ENCODE measurements at places on chromosomes 5 and 9. TPM values are rescaled to one million over a fixed set of nuclear protein-coding genes. Genes with fewer than 3 reads are reported as not detected.

- DNase-seq: no peak
Observed at GRCh38 chr5:180466316-180466715, 27.9 kb upstream of the CNOT6 start.

GRCh38 chr5:25448190-25448621 lies 803.4 kb upstream of the CDH10 start:
- DNase-seq: no peak

GRCh38 chr9:131275332-131276093 lies 797 bp downstream of the FAM78A start:
- DNase-seq: peak; percentile 77

DNA sequence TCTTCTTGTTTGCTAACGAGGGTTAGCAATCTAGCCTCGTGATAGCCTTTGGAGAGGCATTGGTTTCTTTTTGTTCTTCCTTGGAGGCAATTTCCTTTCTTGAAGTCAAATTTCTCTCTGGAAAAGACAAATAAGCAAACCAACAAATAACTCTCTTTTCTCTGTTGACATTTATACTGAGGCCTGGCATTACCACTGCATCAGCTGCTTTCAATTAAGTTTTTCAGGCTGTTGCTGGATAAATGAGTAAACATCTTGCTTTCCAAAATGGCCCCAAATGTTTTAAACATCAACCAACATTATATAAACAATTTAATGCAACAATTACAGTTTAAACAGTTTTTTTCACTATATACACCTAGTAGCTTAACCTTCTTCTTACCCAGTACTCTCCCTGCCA lies 264.4 kb downstream of the HTR1A start:
- no peak for DNase-seq

- DNase-seq: no peak
Observed at GRCh38 chr5:35561396-35561795, 56.3 kb upstream of the SPEF2 start.

DNA sequence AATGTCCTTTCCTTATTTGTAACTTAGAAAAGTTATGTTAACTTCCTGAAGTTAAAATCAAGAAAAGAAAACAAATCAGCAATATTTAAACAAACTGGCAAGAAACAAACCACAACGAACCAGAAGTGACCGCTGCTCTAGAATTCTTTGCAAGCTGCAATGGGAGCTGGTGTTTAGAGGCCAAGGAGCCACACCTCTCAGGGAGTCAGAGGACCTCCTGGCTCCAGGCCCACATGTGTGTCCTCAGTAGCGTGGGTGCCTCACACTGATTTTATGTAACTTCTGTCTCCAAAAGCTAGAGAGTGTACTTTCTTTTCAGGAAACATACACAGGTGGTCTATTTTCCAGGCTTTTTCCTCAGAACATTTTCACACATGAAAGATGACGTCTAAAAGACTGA lies 100.4 kb downstream of the IRX2 start:
- no peak for DNase-seq

DNA sequence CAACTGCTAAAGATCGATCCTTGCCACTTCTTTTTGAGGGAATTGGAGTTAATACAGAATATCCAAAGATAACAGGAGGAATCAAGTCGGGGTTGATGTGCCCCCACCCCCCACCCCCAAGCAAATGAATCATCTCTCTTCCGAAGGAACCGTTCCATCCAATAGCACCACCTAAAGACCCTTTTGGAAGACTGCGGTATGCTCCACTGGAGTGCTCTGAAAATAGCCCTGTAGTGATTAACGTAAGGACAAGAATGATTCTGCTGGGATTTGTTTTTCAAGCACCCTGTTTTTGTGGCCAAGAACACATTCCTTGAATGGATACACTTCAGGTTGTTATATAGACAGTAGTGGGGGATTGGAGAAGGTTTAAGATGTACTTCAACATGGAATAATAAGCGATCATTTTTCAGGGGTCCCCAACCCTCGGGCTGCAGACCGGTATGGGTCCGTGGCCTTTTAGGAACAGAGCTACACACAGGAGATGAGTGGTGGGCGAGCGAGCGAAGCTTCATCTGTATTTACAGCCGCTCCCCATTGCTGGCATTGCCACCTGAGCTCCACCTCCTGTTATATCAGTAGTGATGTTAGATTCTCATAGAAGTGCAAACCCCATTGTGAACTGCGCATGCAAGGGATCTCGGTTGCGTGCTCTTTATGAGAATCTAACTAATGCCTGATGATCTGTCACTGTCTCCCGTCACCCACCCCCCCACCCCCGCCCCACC lies 44.5 kb upstream of the TMEM252 start:
- no peak for DNase-seq

DNA sequence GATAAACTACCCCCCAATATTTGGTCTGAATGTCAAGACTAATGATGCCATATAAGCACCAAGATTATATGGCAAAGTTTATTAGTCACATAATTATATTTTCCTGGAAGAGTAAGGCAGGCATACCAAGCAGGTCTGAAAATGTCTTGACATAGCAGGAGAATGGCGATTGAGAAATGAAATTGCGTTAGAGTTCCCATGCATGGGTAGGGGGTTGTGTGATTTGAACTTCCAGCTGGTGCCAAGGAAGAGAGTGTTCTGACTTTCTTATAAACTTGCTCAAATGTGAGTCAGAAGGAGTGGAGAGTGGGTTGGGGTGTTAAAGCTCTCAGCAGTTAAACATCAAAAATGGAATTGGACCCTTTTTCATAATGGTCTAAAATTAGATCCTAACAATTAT lies 1200.6 kb upstream of the ACO1 start:
- no peak for DNase-seq

GRCh38 chr5:124642151-124642550 lies 104.3 kb downstream of the ZNF608 start:
- DNase-seq: no peak

DNA sequence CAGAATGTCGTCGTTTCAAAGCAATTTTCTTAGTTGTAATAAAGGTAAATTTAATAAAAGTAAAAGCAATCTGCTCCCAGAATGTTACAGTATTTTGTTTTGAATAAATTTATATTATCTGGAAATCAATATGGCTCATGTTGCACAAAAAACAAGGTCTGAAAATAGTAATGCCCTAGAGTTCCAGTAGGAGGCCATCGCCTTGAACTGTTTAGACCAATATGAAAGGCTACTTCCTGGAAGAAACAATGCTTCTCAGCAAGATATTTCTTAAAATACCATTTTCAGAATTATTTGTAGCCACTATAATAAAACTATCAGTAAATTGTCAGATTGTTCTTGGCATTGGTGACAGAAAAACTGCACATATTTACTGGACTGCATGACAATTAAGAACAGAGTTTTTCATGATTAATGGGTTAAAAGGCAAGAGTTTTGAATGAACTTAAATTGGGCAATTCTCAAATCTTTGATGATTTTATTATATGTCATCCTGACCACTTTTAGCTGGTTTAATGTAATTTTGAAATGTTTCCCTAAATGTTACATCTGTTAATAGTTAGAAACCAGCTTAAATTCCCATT lies 153.2 kb downstream of the COMMD10 start:
- DNase-seq: no peak

GRCh38 chr5:38078161-38078560 lies 180.2 kb upstream of the EGFLAM start:
- DNase-seq: no peak

DNA sequence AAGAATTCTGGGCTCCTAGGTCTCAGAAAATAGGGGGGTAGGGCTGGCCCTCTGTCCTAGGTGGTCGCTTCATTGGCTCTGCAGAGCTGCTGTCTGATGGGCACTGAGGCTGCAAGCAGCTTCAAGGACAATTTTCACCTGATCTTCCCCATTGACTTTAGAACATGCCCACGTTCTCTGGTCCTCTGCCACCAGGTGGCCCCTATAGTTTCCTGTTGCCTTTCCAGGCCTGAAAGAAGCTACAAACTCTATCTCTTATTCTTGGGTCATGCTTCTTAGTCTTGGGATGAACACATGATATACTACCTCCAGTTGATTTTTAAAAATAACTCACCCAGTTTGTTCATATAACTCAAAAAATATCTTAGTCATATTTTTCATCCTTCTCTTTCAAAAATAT lies 26.3 kb downstream of the SPZ1 start:
- peak; percentile 52 for DNase-seq

DNA sequence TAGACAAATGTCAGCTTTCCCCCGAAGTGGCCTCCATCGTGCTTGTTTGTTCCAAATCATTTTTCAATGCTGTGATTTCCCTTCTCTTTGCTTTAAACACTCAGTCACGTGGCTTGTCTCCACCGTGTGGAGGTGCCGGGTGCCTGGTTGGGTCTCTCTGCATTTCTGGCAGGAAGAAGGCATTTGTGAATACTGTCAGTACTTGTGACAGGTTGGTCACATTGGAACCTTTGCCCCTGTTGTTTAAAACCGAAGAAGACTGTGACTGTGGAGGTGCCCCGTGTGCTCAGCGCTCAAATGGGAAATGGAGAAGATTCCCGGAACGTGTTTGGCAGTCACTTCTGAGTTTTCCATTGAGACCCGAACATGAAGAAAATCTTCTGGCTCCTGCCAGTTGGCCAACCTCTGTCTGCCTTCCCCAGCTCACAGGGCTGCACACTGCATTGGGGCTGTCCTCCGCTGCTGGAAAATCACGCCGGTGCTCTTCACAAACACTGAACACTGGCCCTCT lies 74.6 kb downstream of the LMNB1 start:
- no peak for DNase-seq

- no peak for DNase-seq
Observed at GRCh38 chr5:120465436-120465961, 1.4 kb downstream of the PRR16 start.

GRCh38 chr5:74865804-74866595 lies at the start of gene FAM169A:
Gene FAM169A (minus strand): TSS chr5:74866387. CDS start chr5:74841676, 24,711 bp downstream.
- no peak for DNase-seq

GRCh38 chr9:14533867-14534640 lies 159.2 kb downstream of the ZDHHC21 start:
- no peak for DNase-seq

- DNase-seq: no peak
Observed at GRCh38 chr9:121925935-121926334, 167.2 kb downstream of the TTLL11 start.

GRCh38 chr5:113359419-113359818 lies 75.4 kb downstream of the TSSK1B start:
- no peak for DNase-seq

- DNase-seq: no peak
Observed at GRCh38 chr5:90099099-90099498, 310.5 kb downstream of the CETN3 start.

GRCh38 chr5:152437866-152438265 lies 32.8 kb upstream of the NMUR2 start:
- DNase-seq: no peak

DNA sequence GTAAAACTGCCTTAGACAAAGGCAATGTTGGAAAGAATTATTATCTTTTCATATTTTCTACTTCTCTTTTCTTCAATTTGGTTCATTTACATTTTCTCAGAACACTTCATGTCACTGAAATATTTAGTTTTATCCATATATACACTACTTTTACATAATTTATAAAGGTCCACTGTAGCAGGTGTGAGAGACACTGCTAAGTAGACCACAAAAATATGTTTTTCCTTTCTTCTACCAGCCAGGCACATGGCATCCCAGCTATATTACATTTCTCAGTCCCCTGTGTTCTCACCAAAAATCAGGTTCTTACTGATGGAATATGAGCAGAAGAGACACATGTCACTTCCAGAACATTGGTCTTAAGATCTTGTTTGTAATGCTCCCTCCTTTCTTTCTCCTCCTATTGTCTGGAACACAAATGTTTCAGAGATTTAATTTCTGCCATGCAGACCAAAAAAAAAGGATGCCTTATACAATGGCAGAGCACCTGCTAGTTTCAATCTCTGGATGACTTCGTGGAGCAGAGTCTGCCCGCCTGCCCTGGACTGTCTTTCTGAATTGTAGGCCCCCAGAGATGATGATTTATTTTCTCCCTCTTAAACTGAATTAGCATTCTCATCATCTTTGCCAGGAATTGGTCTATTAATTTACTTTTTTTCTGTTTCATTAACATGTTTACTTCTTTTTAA lies 125.4 kb upstream of the ACOT12 start:
- DNase-seq: peak; percentile 72

GRCh38 chr5:124408738-124409453 lies 337.5 kb downstream of the ZNF608 start:
- DNase-seq: no peak

- DNase-seq: no peak
Observed at GRCh38 chr5:9428272-9428671, 117.6 kb downstream of the SEMA5A start.

DNA sequence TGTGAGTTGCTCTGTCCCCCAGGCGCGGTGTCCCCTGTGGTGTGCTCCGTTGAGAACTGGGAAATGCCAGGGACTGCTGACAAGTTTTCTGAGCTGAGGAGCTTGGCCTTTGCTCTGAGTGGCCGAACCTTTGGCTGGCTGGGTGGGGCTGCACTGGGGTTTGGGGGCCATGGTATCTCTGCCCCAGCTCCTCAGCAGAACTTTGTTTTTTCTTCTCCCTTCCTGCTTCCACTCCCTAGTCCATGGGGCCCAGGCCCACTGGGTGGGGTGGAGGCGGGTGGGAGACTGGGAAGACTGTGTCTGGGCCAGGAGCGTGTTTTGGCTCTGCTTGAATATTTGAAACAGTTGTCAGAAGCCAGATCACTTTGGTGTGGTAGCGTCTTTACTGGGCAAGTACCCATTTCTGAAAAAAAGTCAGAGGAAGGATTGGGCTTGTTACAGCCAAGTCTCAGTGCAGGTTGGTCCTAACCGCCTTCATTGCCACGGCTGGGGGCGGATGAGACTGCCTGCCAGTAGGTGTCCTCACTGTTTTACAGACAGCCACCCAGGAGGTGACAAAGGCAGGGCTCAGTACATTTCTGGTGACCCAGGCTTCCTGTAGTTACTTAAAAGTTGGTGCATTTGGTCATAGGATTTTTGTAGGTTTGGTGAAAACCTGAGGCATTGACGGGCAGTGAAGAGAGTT lies 92.7 kb downstream of the DAB2IP start:
- peak; percentile 89 for DNase-seq

GRCh38 chr5:179119415-179120170 lies 59.4 kb downstream of the ZNF354C start:
- DNase-seq: no peak

The DRD1 gene
- total RNA-seq: not detected

The NPR3 gene
- not detected for total RNA-seq

The FOCAD gene
- total RNA-seq: 18.5 TPM

The ZNF484 gene
- total RNA-seq: 9.4 TPM

The SPATA24 gene
- 9.4 TPM for total RNA-seq

The NR2F1-AS1 gene
- total RNA-seq: not detected

The CFAP157 gene
- not detected for total RNA-seq

The FSTL4 gene
- not detected for total RNA-seq

The SV2C gene
- total RNA-seq: not detected

The SLC22A4 gene
- not detected for total RNA-seq

The MSH3 gene
- 28.3 TPM for total RNA-seq

The ANGPTL2 gene
- total RNA-seq: not detected

The ORM2 gene
- not detected for total RNA-seq
